ENCODE measurements at places on chromosomes 1 and 21.

DNA sequence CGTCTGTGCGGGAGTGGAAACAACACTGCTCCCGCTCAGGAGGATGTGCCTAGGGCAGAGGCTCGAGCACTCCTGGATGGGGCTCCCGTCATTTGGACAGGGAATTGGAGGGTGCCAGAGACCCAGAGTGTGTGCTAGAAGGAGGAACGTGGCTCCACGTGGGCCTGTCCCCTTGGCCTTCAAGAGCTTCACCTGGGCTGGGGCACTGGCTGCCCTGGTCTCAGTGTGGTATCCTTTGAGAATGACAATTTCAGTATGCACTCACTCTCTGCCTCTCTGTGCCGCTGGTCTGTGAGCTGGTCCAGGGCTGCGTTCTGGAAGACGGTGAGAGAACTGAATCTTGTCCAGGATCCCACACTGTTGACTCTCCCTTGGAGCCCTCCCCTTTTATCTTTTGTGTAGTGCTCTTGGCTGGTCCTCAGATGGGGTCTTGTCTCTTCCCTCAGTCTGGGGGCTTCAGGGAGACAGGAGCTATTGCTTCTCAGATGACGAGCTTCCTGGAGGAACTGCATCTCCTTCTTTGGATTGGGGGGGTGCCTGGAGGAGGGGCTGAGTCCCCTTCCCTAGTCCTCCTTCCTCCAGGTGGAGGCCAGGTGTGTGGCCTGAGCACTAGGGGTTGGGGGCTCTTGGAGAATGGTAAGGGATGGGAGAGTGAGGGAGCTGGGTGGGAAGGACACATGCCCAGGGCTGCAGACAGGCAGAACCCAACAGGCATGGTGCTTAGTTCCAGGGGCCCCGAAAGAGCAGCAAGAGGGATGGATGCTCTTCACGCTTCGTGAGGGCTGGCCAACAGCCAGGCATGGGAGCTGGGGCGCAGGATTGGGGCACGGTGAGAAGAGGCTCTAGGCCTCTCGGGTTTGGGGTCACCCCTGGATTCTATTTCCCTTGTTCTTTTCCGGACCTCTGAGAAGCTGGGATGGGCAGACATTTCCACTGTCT, 14.8 kb upstream of the ETV3L start:
- DNase-seq: no peak

- DNase-seq: no peak
Observed at GRCh38 chr1:90443354-90443753, 273.7 kb downstream of the BARHL2 start.

- no peak for DNase-seq
Observed at GRCh38 chr21:34892209-34892608, 156.9 kb downstream of the RUNX1 start.

GRCh38 chr1:100074604-100075395, 57.9 kb downstream of the SASS6 start:
- no peak for DNase-seq

DNA sequence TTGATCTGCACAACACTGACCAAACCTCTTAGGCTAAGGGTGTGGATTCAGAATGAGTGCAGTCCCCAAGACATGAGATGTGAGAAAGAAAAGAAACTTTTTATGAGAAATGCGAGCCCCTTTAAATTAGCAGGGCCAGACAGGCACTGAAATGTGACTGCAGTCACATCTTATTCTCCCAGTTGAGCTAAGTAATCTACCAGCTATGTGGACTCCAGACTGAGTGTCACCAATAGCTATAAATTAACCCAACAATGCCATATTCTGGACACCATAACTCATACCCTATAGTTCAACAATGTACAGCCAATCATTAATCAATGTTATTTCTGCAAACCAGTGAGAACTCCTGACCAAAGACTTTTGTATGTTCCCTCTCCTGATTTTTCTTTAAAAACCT, 153.2 kb downstream of the COQ8A start:
- no peak for DNase-seq

- DNase-seq: no peak
Observed at GRCh38 chr1:110321846-110322245, 17.3 kb upstream of the RBM15 start.

GRCh38 chr1:217089361-217090014, 366.3 kb upstream of the ESRRG start:
- no peak for DNase-seq

- DNase-seq: no peak
Observed at GRCh38 chr1:94382201-94382600, 36.0 kb upstream of the ABCD3 start.

- DNase-seq: peak; percentile 35
Observed at GRCh38 chr1:59971464-59971911, 44.9 kb upstream of the CYP2J2 start.

GRCh38 chr1:67886076-67886475, 52.8 kb upstream of the GNG12 start:
- DNase-seq: no peak

DNA sequence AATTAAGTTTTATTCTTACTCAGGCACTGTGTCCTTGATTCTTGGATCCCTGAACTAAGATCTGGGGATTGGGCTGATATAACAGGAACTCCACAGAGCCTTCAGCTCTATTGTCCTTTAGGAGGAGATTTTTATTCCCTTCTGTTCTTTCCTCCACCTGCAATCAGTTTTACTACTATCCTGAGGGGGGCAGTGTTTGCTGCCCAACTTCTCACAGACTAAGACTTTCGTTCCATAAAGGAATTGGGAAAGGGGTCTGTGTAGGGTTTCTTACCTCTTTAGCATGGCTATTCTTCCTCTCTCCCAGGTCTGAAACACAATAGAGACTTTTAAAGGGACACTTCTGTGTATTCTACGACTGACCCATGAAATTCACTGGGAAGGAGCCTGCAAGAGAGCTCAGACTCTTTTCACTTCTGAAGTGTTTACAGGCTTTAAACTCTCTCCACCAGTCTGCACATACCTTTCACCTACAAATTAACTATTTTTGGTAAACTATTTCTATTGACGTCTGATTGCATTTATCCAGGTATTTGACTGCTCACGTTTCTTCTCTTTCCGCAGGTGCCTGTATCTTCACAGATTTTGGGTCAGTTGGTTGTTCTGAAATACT, 103.3 kb upstream of the DEPDC1 start:
- no peak for DNase-seq

GRCh38 chr1:17874710-17875109, 119.6 kb downstream of the ACTL8 start:
- DNase-seq: no peak

Data from DMS153 (cell line).